GM13976 (cell line): ENCODE measurements at places on chromosomes 5 and 9.

- DNase-seq: no peak
Measured at GRCh38 chr9:124228516-124228915, 29.2 kb upstream of the NEK6 start.

DNA sequence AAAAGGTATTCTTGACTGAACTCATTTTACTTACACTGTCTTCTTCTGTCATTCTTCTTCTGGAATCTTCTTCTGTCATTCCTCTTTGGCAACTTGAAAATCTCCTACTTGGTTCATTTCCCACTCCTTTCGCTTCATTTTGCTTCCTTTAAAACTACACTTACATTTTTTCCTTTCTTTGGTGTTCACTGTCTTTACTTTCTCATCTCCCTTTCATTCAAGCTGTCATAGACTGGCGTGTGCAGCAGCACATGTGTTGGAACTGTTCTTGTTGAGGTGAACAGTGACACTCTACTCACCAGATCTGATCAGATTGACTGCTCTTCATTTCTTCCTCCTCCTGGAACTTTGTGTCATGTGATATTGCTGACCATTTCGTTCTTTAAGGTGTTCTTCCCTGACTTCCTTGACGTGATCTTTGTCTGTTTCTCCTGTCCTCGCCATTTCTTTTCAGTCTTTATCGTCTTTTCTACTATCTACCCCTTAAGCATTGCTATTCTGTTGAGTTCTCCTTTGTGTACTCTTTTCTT lies 6.4 kb downstream of the DNAJC25 start:
- DNase-seq: no peak

- no peak for DNase-seq
Measured at GRCh38 chr5:16459451-16459850, 6.1 kb downstream of the ZNF622 start.

GRCh38 chr5:893137-893506 lies 438 bp downstream of the TRIP13 start:
- no peak for DNase-seq

DNA sequence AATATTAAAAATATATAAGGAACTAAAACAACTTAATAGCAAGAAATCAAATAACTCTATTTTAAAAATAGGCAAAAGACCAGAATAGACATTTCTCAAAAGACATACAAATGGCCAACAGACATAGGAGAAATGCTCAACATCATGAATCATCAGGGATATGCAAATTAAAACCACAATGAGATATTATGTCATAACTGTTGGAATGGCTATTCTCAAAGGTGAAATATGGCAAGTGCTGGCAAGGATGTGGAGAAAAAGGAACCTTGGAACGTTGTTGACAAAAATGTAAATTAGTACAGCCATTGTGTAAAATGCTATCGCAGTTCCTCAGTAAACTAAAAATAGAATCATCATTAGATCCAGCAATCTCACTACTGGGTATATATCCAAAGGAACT lies 468.5 kb downstream of the NFIB start:
- no peak for DNase-seq

DNA sequence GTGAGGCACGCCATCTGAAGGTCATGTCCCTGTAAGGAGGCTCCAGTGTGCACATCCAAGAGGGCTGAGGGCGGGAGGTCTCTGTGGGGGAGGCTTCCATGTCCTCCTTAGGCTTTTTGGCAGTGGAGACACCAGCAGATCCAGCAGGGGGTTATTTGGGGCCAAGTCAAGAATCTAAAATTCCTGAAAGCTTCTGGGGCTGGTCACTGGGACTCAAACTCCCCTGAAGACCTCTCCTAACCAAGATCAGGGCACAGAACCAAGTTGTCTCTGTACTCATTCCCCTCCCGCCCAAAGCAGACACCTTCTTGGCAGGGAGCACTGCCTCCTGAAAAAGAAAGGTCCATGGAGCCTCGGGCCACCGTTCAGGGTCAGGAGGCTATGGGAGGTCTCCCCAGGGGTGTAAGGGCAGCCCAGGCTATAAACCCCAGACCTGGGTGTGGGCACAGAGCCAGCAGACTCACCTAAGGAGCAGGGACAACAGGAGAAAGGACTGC lies 127.4 kb upstream of the ADRA1B start:
- no peak for DNase-seq

- DNase-seq: no peak
Measured at GRCh38 chr9:129703667-129704355, 38.4 kb downstream of the PRRX2 start.

- DNase-seq: no peak
Measured at GRCh38 chr9:81396528-81396927, 292.8 kb downstream of the TLE1 start.
